ENCODE measurements at places on chromosomes 16 and 17.

DNA sequence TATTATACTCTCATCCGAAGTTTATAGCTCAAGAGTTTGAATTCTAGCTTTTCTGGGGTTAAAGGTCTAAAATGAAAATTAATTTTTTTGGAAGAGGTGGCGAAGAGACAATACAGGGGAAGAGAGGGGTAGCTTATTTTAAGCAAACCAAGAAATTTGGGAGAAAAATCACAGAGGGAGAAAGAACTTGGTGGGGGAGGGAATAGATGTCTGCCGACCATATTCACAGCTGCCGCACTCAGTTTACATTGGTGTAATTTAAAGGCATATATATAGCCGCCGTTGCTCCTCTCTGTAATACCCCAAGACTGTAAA, 6.5 kb upstream of the ZFHX3 start:
- DNase-seq, result no peak

- DNase-seq, result no peak
Observed at GRCh38 chr17:67369676-67370075, 3.3 kb upstream of the PSMD12 start.

DNA sequence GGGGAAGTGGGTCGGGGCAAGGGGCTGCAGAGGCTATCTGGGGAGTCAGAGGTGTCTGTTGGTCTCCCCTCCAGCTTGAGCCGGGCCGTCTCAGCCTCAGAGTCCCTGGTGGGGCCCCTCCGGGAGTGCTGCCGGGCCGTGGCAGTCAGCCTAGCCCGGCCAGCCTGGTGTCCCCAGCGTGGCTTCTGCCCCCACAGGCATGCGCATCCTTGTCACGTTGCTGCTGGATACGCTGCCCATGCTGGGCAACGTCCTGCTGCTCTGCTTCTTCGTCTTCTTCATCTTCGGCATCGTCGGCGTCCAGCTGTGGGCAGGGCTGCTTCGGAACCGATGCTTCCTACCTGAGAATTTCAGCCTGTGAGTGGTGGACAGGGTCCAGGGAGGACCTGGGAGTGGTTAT, 11.2 kb downstream of the CACNA1G start:
- no peak for DNase-seq

GRCh38 chr16:86883583-86884389, 305.4 kb downstream of the FOXL1 start:
- DNase-seq, result no peak

DNA sequence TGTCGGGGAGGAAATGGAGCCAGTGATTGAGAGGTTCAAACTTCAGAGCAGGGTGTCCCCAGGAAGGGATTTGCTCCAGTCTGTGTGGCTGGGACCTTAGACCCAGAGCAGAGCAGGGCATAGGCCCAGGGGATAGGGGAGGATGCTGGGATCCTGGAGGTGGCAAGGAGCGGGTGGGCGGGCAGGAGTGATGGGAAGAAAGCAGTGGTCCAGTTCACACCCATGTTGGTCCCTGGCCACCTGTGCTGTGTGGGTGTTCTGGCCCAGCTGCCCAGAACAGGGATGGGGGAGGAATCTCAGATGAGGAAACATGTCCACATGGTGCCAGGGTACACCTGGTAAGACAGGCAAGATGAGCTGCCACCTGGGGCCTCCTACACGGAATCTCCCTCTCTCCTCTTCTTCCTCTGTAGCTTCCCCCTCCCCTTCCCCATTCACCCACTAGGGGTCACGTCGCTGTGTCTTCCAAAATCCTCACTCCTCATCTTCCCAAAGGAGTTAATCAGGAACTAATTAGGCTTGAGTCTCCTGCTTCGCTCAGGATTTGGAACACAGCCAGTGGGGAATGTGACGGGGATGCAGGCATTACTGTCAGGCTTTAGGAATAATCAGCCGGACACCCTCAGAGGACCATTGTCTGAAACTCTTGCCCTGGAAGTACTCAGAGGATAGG, 2.3 kb downstream of the BEAN1 start:
- no peak for DNase-seq

- no peak for DNase-seq
Observed at GRCh38 chr17:16516594-16517051, 24.6 kb upstream of the LRRC75A start.

DNA sequence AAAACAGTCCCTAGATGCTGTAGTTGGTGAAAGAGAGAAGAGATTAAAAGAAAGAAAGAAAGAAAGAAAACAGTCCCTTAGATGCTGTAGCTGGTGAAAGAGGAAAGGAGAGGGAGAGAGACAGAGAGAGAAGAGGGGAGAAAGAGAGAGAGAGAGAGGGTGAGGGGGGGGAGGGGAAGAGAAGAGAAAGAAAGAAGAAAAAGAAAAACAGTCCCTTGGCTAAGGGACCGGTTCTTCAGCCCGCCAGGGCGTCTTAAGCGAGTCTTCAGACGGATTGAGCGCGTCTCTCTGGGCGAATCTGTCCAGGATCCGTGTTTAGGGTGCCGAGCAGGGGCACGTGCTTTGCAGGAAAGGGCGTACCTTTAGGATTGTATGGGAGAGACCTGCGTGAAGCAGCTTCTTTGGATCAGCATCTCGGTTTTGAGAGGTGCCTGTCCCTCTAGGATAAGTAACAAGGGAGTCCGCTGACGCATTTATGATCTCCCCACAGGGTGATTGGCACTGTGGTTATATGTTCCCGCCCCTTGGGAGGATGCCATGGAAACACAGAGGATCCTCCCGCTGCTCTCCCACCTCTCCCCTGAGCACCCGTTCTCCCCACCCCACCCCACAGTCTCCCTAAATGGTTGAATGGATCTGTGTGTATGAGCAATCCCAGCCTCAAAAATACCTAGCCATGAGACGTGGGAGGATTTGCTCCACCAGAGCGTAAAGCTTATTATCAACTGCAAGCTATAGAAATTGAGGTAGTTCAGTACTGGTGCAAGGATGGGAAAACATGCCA, 16.7 kb downstream of the GNGT2 start:
- DNase-seq, result peak; percentile 11

- peak; percentile 46 for DNase-seq
Observed at GRCh38 chr17:67390646-67391361, 13.7 kb downstream of the PITPNC1 start.

- DNase-seq, result no peak
Observed at GRCh38 chr16:83920894-83921491, 22.1 kb downstream of the MLYCD start.

DNA sequence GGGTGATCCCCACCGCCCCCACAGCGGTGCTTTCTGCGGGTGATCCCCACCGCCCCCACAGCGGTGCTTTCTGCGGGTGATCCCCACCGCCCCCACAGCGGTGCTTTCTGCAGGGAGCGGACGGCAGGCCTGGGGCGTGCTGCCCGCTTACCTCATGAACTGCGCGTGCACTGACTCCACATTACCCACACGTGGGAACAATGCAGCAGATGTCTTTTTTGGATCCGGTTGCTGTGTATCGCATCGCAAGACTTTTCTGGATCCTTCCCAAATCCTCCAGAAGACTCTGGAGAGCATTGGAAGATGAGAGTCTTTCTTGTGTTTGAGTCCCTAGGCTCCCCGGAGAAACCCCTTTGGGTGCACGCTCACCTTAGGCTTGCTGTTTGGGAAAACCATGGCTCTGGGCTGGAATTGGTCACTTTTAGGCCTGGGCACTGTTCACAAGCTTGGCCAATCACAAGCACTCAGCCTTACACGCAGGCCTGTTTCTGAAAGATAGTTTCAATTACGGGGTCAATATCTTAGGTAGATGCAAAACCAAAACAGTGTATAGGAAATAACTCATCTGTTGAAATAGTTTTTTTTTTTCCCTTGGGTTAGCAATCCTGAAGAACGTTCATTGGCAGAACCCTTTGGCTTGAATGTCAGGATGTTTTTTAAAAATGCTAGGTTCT, 201.8 kb downstream of the RPTOR start:
- DNase-seq, result no peak

DNA sequence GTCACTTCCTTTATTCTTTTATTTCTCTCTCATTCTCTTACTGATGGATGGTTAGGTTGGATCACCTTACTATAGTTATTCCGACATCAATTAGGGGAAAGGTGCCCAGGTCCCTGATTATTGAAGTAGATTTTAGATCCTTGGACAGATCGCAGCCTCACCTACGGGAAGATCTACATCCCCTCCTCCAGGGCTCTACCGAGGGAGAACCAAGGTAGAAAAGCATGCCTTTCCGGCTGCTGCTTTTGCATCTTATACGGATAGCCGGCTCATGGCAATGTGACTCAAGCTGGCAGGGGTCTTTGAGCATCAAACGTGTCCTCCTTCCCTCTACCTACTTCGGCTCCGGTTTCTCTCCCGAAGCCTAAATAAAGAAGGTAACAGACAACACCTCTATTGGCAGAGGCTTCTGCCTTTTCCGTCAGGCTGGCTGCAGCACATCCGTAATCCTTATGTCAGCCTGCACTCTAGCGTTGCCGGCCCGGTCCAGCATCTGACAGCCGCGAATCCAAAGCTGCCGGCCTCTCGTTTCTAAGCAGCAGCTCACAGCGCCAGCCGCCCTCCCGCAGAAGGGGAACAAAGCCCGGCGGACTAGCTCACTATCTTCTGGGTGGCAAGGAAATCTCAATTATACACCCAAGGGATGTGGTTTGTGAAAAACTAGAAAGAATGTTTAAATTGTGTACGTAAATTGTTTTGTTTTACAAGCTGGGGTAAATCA, 46.9 kb downstream of the IRX6 start:
- DNase-seq, result no peak

- no peak for DNase-seq
Observed at GRCh38 chr16:54097774-54098173, 188.8 kb downstream of the IRX3 start.

DNA sequence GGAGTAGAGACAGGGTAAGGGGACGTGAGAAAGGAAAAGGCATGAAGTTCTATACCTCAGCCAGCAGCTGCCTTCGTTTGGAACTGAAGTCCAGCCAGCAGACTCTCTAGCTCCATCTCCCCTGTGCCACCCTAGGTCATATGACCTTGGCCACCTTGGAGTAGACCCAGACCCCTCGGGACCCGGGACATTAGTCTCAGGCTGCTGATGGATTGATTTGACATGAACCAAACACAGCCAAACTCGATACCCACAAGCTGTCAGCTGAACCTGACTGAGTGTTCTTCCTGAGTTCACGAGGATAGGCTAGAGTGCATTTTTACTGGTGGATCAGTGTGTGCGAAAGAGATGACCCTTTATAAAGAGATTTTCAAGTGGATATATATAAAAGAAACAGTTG, 68.5 kb downstream of the YPEL2 start:
- no peak for DNase-seq

- DNase-seq, result no peak
Observed at GRCh38 chr17:70271672-70272071, 102.3 kb downstream of the KCNJ2 start.

DNA sequence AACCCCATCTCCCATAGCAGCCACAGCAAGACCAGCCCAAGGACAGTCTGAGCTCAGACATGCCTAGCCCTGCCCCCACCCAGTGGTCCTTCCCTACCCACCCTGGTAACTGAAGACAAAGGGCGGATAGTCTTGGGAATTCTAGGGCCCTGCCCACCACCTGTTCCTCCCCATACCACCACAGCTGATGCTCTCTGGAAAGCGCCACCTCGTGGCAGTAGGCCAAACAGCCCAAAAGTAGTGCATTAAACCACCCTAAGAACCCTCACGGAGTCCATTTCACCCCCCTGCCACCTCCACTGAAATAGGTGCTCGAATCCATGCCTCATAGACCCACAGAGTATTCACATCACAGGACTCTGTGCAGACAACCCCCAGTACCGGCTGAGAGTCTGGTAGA, 1021.4 kb downstream of the CDH8 start:
- DNase-seq, result no peak

- DNase-seq, result no peak
Observed at GRCh38 chr16:74718140-74718539, 17.5 kb upstream of the MLKL start.

DNA sequence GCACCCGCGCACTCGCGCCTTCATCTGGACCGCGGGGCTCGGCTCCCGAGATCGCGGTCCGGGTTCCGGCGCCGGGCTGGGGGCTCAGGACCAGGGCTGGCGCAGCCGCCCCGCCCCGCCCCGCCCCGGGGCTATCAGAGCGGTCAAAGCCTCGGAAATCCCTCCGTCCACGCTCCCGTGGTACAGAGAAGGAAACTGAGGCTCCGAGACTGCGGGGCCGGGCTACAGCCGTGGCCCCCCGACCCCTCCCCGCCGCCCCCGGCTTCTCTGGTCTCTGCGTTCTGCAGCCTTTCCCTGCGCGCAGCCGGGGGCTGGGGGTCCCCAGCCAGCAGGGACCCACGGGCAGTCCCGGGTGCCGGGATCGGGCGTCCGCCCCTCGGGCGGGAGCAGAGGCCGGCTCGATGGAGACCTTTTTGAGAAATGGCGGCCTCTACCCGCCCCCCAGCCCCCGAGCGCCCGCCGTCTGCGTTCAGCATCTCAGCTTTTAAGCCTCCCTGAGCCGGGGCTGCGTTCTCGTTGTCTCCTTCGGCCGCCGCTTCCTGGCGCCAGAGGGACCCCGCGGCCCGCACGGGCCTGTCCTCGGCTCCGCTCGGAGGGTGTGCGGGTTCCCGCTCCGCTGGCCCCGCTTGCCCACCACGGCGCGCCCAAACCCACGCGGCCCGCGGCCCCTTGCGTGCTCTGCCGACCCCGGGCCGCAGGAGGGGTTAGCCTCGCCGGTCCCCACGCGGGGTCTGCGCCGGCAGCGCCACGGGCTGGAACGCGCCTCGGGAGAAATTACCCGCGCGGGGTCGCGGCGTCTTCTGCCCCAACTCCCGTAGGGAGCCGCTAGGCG, 1.5 kb upstream of the NPTX1 start:
- peak; percentile 54 for DNase-seq

DNA sequence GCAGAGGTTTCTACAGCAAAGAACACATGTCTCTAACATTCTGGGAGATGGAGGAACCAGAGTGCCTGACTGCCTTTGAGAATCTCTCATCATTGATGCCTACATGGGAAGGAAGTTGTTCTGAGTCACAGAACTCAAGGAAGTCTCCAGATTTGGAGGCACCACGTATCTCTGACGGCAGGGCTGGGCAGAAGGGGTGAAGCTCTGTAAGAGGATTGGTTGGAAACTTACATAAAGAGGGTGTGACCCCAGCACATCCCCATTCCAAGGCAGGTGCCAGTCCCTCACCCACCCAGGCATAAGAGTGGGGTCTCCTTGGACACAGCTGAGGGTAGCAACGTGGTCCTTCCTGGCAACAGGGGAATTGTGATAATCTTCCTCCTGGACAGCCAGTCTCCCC, 17.4 kb downstream of the TNFRSF13B start:
- DNase-seq, result no peak

- DNase-seq, result no peak
Observed at GRCh38 chr16:54118846-54119245, 167.7 kb downstream of the IRX3 start.

DNA sequence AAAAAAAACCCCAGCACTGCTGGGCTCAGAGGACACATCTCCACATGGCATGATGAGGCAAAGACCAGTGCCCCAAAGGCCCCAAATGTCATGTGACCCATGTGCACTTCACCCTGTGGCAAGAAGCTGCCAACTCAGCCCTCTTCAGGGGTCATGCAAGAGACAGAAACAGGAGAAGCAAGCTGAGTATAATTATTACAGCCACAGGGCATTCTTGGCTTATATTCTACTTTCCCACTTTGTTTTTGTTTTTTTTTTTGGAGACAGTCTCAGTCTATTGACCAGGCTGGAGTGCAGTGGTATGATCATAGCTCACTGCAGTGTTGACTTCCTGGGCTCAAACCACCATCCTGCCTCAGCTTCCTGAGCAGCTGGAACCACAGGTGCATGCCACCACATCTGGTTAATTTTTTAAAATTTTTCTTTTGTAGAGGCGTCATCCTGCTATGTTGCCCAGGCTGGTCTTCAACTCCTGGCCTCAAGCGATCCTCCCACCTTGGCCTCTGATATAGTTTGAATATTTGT, 32.7 kb upstream of the LITAF start:
- DNase-seq, result no peak
